Stimulated activated CD4-positive, alpha-beta T cell treated with anti-CD3 and anti-CD28 coated beads, Interleukin-12 subunit alpha, Interleukin-12 subunit beta, amount 100 ng/mL, for 48 hours (primary cell): ENCODE measurements at places on chromosomes 7 and 10.

GRCh38 chr10:117197189-117197588 is at the start of gene KCNK18:
Gene KCNK18, plus strand, starts transcription at chr10:117197489. Its CDS starts 0 bp downstream, at chr10:117197489.
- DNase-seq, result no peak

- DNase-seq, result no peak
Observed at GRCh38 chr7:8089036-8089780, 120.6 kb downstream of the GLCCI1 start.

- DNase-seq, result no peak
Observed at GRCh38 chr10:125691160-125691981, 8.4 kb upstream of the TEX36 start.

DNA sequence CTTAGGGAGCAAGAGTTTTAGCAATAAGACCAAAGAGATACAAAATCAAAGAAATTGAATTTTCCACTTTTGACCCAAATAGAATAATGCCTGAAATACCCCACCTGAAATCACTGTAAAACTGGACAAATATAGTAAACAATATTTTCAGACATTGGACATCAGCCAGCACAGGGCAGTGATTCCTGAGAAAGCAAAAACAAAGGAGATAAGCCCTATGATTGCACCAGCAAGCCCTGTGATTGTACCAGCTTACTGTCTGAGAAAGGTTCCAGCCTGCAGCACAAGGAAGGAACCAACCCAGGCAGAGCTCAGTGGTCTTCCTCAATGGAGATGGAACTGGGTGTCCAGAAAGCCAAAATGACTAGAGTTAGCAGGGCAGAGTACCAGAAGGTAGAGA is 10.3 kb downstream of the TMEM106B start:
- no peak for DNase-seq

DNA sequence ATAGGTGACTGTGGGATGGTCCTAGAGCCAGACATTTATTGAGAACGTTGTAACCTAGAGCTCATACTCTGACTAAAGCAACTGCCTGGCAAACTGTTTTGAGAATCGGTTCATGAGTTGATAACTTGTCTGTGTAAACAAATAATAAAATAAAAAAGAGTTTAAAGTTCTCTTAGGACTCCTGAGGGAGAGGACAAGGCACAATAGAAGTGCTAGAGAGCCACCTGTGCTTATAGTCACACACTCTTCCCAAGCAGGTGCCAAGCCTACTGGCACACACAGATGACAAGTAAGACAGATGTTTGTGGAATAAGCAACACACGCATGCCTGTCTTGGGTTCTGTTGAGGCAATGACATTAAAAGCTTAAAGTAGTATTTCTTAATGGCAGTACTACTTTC is 7.9 kb downstream of the EDRF1 start:
- no peak for DNase-seq

DNA sequence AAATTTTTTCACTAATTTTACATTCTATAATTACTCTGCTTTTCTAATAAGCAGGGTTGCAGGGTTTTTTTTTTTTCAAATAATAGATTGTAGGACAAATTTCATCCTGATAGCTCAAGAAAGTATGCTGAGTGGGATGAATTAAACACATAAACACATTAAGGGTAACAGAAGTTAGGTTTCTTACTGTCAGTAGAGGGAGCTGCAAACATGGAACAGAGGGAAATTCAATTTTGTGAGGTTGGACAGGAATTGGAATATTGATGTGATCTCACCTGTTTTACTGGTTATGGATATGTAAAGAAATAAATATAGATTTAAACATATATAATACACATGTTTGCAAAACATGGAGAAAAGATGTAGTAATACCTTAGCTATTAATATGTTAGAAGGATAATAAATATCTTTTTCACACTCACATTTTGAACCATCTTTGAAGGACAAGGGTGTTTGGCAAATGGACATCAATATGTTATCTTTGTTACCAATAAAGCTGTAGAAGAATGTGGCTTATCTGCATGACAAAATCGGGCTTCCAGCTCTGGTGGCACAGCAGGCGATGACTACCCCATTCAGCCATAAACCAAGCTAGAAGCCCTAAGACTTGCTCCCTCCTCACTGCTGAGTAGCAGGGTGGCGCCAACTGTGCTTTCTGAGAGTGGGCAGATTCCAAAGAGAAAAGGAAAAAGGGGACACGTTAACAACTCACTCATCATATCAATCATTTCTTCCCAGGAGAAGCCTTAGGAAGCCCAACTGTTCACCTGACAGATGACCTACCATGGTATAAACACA is 1257.4 kb downstream of the GATA3 start:
- DNase-seq, result no peak

- DNase-seq, result no peak
Observed at GRCh38 chr10:78510566-78511323, 477.1 kb downstream of the RPS24 start.

- no peak for DNase-seq
Observed at GRCh38 chr7:158000160-158000559, 587.5 kb downstream of the PTPRN2 start.

DNA sequence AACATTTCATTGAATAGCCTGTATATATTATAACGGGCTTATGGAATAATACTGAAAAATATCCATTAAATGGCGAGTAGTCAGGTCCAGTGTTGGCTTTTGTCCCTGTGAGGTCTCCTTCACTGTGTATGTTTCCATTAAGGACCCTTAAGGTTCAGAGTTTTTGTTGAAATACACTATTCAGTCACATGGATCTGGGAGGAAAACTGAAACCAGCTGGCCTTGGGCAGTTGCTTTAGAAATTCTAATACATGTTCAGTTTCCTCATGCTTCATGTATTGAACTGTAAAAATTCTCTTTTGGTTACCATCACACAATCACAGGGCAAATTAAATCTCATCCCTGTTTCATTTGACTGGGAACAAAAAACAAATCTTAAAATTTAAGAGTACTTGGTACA is 447.3 kb downstream of the SDK1 start:
- DNase-seq, result no peak
